ENCODE measurements at places on chromosomes 7 and 10.
A peak's percentile ranks its signal among the peaks of the same experiment; 100 is the strongest.

GRCh38 chr7:132102942-132103341, 473.3 kb downstream of the PLXNA4 start:
- DNase-seq, result no peak

DNA sequence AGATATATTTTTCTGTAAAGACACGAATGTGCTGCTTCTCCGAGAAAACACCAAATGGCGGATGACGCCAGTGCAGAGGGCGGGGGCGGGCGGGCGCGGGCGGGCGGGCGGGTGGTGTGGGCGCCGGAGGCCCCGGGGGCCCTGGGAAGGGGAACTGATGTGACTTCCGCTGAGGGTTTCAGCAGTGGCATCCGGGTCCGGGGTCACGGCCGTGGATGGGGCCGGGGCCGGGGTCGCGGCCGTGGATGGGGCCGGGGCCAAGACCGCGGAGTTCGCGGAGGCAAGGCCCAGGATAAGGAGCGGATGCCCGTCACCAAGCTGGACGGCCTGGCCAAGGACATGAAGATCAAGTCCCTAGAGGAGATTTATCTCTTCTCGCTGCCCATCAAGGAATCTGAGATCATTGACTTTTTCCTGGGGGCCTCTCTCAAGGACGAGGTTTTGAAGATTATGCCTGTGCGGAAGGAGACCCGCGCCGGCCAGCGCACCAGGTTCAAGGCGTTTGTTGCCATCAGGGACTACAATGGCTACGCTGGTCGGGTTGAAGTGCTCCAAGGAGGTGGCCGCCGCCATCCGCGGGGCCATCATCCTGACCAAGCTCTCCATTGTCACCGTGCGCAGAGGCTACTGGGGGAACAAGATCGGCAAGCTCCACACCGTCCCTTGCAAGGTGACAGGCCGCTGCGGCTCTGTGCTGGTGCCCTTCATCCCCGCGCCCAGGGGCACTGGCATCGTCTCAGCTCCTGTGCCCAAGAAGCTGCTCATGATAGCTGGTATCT, 20.3 kb upstream of the IGF2BP3 start:
- DNase-seq, result peak; percentile 44

GRCh38 chr7:37352974-37353948, 95.4 kb downstream of the ELMO1 start:
- no peak for DNase-seq

- no peak for DNase-seq
These were observed 164.7 kb downstream of the SEMA3E start for GRCh38 chr7:83484266-83484665.

DNA sequence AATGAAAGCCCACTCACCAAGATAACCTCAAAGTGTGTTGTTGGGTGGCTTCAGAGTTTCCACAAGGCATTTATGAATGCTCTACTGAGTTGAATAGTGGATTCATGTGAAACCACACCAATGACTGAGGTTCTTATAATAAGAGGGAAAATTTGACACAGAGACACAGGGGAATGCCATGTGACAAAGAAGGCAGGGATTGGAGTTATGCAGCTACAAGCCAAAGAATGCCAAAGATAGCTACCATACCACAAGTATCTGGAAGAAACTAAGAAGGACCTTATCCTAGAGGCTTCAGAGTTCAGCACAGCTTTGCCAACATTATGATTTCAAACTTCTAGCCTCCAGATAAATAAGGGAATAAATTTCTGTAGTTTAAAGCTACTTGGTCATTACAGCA, 68.0 kb upstream of the PCDH15 start:
- no peak for DNase-seq

- peak; percentile 64 for DNase-seq
These were observed 600 bp downstream of the SIRT1 start for GRCh38 chr10:67884842-67885670.

DNA sequence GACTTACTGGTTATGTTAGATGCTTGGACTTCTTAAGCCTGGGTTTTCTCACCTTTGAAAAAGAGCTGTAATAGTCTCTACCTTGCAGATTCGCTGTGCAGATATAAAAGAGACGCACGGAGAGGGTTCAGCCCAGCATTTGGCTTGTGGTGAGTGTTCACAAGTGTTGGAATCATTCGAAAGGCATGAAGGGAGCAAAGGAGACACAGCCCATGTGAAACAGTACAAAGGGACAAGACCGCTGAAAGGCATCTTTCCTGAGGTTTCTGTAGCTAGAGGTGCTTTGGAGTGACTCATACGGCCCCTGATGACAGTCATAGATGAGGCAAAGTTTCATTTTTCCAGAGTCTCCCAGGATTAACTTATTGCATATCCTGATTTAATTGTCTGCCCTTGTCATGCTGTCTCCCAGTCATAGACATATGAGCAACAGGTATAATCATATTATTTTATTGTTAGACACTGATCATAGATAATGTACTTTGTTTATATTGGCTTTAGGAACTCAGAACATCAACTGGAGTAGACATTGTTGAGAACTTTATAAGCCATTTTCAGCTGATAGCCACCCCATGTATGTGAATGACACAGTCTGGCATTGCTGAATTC, 171.1 kb downstream of the ADRA2A start:
- no peak for DNase-seq

GRCh38 chr10:124711145-124711544, 33.0 kb downstream of the FAM53B start:
- DNase-seq, result no peak

DNA sequence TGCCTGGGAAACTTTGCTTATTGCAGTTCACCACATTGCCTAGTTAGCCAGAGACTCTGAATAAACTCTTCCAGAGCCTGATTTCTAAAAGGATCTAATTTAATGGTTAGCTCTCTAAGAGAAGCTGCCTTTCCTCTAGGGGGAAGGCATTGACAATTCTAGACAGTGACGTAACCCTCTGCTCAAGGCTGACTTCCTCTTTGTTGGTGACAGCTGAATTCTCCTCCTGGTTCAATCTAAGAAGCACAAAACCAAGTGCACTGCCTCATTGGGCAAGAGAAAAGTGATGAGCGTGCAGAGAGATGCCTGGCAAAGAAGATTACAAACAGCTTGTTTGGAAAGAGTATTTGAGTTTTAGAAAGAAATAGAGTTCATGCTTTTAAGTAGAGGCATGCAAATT, 102.7 kb downstream of the MACC1 start:
- no peak for DNase-seq

DNA sequence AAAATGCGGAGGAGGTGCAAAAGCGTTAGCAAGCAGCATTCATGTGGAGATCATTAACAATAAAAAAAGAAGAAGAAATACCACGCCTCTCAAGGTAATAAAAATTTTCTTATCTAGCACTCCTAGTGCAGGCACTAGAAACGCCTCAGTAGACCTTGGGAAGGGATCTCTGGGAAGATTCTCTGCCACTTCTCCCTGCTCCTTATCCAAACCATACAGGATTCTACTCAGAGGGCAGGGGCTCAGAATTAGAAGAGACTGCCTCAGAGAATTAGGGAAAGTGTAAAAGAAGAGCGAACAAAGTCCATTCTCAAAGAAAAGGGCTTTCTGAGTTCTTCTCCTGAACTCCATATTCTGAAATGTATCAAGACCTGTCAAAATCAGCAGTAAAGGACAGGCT, 413.4 kb downstream of the SORCS1 start:
- DNase-seq, result no peak

DNA sequence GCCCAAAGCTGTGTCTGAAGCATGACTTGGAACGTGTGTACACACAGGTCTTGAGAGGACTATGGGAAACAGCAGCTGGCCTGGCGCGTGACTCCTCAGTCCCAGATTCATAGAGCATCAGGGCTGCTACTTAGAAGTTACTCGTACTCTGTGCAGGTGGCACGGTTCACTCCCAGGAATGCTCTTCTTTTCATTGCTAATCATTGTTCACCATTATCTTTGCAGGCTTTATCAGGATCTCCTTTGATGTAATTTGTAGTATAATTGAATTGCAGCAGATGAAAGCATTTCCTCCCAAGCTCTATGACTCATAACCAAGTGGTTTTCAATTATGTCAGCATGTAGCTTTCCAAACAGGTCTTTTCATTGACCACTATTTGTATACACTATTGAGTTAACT, 938.9 kb downstream of the NRG3 start:
- DNase-seq, result no peak

DNA sequence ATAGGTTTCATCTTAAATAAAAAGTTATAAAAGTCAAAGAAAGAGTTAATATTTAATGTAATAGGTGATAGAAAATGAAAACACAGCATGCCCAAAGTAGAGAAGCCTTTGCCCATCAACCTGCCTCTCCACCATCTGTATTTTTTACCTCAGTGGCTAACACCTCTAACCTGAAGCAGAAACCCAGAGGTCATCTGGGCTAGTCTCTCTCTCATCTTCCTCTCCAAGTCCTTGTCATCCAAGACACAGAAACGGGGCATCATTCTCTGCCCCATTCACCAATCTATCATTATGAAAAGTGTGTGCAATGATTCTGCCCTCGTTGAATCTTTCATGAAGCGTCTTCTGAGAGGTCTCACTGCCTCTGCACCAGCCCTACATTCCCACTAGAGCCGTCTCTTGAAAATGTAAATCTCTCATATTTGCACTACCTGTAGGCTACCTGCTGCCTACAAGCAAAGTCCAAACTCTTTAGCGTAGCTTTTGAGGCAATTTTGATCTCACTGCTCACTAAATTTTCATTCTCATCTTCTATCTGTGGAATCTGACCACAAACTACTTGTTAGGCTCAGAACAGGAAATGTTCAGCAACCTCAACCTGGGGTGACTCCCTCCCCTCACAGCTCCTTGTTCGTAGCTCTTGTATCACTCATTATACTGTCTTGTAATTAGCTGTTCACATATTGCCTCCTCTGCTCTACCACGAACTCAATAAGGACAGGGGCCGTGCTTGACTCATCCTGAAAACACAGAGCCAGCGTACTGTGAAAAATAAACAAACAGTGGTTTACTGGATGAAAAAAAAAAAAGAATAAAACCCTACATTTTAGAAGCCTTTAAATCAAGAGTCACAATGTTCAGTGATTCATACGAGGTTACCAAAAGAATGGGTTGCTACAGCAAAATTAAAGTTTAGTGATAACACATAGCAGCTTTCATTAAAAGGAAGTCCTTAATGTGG, 83.1 kb downstream of the CTNNA3 start:
- DNase-seq, result no peak

DNA sequence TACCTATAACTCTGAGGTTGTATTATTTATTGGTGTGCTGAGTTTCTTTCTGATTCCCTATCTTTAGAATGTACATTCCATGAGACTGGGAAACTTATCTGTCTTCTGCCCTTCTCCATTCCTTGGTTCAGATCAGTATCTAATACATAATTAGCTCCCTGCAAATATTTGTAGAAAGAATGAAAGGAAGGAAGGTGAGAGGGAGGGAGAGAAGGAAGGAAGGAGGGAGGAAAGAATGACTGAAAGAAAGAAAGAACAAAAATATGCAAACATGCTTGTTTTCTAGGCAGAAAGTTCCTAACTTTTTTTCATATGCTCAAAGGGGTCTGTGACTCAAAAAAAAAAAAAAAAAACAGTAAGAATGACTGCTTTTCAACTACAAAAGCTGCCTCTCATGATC, 3.9 kb upstream of the USP6NL start:
- no peak for DNase-seq

DNA sequence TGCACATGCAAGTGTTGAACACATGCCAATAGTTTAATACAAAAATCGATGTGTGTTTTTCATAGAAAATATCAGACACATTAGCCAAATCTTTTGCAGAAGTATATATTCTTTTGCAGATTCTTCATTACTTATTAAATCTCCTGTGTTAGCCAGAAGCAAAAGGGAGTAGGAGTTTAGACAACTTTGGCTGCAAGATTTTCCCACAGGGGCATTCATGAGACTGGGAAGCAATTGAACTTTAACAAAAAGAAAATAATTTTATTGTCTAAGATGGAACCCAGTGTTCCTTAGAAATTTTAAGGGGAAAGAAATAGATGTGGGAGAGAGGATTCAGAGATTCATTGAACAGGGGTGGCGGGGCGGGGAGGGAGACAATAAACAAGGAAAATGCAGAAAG, 1336.0 kb downstream of the GATA3 start:
- no peak for DNase-seq

DNA sequence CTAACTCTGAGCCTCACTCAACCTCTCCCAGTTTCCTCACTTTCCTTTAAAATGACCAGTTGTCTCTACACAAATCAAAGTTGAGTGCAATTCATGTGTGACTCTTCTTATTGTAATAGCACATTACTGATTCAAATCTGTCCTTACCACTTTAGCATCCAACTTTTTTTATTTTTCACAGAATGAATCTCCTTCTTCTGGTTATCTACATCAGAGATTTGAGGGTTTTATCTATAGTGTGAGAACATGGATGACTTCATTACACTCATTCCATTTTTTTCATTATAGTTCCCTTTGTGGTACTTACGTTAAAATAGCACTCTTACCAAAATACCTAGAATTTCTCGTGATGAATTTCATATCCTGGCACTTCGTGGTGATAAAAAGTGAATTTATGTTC, 43.3 kb downstream of the RTKN2 start:
- DNase-seq, result no peak

DNA sequence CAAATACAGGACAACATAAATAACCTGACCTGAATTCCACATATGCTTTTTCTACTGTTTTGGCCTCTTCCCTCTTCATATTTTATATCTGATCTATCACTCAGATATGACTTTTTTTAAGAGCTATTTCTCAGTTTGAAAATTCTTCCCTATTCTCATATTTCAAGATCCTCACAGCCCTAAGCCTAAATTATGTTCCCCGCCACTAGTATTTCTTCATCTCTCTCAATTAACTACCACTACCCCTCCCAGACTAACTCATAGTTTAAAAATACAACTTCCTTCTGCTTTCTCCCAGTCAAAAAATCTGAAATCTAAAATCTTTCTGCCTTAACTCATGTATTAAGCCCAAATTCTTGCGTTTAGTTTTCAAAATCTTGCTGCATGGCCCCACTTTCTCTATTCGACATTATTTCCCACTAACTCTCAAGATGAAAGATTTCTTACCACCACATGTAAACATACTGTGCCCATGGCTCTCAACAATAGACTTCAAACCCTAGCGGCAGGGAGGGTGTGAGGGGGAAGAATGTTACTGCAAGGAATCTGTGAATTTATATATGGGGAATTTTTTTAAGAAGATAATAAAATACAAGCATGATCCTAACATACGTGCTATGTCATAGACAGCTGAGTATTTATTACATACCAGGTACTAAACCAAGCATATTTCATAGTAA, 64.6 kb downstream of the TFEC start:
- DNase-seq, result no peak

GRCh38 chr7:32518534-32519140, 23.3 kb downstream of the AVL9 start:
- DNase-seq, result peak; percentile 2

- DNase-seq, result no peak
These were observed 31.7 kb downstream of the ABCC2 start for GRCh38 chr10:99814143-99814542.

GRCh38 chr10:92737484-92737883, 47.7 kb downstream of the HHEX start:
- no peak for DNase-seq

- DNase-seq, result no peak
These were observed 722.7 kb upstream of the CELF2 start for GRCh38 chr10:10294881-10295529.
